ENCODE measurements at places on chromosomes 2 and 18.

DNA sequence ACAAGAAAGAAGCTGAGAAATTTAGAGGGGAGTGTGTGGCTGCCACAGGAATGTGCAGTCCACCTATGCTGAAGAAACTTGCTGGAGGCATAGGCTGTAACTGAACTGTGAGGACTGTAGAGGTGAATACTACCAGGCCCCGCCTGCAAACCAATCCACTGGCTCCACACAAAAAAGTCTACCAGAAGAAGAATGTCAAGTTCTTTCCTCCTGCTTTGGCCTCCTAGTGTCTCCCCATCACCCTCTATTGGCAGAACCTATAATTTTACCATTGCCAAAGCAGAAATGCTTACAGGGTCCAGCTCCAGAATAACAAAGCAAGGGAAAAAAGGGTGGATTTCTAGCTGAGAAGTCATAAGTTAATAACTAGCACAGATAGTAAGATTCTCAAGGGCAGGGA, 5.9 kb upstream of the ATP5MC3 start:
- no peak for DNase-seq

DNA sequence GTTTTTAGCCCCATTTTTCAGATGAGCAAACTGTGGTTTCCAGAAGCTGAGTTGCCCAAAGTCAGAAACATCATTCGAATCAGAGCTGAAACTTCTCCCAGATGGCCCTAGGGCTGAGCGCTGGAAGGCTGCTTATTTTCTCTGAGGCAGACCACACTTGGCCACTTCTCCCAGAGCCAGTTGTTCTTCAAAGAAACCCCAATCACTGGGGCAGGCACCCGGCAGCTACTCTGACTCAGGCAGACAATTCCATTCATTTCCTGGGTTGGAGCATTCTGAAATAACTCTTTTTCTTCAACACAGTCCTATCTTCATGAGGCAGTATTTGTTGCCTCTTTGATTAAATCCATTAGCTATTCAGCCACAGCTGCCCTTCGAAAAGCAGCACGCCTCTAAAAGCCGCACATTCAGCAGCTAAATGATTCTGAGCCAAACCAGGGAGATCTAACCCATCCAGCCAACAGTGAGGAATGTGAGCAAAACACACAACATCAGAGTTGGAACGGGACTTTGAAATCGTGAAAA, 40.9 kb downstream of the LRATD1 start:
- no peak for DNase-seq

DNA sequence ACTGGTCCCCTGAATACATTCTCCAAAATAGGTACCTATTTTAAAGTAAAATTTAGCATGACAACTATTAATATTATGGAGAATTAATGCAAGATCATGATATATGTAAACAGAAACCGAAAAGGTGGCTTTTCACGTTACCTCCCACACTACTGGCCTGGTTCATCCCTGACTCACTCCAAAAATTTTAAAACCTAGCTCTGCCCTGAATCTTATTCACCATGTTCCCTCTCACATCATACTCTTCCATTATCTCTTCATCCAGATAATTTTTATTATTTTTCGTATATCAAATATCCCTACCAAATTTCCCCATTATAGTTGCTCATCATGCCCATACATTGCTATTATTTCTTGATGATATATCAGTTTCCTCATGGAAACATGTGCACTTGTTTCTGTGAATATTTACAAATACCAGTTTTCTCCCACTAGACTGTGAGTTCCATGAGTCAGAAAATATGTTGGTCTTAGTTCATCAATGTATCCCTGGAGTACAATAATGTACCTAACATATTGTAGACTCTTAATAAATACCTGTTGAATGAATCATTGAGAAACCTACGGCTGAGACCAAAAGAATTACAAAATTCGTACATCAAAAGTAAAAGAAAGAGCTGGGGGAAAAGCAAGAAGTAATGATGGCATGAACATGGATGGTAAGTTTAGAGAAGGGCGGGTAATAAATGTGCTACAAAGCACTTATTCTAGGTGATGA, 360.1 kb upstream of the CHAC2 start:
- no peak for DNase-seq

DNA sequence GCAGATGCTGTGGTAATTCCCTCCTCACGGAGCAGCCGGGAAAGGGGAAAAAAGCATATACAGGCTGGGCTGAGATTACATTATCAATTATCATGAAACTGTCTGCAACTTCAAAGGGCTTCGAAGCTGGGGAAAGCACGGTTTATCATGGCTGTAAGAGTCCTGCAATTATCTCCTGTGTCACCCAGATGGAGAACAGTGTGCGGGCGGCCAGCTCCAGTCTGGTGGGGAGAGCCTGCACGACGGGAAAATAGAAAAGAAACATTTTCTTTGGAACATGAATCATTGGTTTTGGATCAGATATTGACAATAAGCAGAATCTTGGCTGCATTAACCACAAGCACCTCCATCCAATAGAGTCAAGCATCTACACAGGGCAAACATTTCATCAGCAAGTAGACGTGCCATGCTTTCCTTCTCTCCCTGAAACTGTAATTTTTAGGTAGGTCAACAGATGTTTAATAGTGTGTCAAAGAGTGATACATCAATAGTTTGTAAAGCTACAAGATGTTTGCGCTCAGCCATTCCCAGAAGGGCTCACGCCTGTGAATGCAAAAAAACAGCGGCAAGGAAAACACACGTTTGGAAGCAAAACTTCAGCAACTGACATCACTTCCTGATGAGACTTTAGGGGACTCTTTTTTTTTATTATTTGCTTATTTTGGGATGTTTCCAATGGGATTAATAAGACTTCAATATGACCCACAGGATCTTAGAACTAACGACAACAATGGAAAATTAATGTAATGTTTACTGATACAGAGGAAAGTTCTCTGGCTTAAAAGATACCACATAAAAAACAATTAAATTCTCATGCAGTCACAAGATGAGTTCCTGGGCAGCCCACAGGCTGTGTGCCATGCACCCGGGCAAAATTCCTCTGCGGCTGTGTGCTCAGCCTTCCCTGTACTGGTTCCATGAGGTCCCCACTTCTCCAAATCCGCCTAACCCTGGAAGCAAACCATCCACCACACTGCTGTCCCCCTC, 111.0 kb upstream of the SALL3 start:
- no peak for DNase-seq

GRCh38 chr2:157971702-157972101, 95.6 kb upstream of the ACVR1 start:
- DNase-seq = no peak

DNA sequence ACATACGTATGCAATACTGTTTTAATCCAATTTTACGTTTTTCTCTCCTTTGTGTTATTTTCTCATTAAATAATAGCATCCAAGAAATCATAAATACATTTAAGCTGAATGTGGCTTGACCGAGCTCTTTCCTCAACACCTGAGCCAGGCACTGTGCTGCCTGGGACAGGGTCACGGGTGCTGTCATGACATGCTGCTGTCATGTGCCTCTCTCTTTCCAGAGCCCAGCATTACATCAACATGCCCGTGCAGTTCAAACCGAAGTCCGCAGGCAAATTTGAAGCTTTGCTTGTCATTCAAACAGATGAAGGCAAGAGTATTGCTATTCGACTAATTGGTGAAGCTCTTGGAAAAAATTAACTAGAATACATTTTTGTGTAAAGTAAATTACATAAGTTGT, 94.1 kb upstream of the LDLRAD4 start:
- no peak for DNase-seq

- DNase-seq = no peak
Measured at GRCh38 chr2:120744817-120745216, 9.1 kb downstream of the GLI2 start.

GRCh38 chr2:197081294-197081693, 154.8 kb upstream of the PGAP1 start:
- no peak for DNase-seq

- peak; percentile 55 for DNase-seq
Measured at GRCh38 chr2:30666266-30666874, 140.9 kb downstream of the CAPN13 start.

- DNase-seq = no peak
Measured at GRCh38 chr2:101610750-101611315, 86.7 kb upstream of the MAP4K4 start.

GRCh38 chr2:201419057-201419635, 32.1 kb downstream of the TRAK2 start:
- DNase-seq = no peak

DNA sequence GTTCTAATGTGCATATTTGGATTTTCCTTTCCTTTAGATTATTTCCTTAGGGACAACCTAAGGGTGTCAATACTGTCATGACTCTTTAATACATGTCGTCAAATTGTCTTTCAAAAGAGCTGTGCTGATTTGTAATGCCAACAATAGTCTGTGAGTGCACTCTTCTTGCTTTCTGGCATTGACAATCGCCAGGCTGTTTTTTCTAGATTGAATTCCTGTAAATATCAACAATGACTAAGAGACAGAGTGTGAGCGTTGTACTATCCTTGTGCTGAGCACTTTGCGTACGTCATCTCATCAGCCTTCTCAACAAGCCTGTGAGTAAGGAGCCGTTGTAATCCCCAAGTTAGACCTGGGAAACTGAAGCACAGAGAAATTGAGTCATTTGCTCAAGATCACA, 96.0 kb downstream of the ACOXL start:
- DNase-seq = no peak

- no peak for DNase-seq
Measured at GRCh38 chr2:152254486-152254885, 78.9 kb upstream of the STAM2 start.

GRCh38 chr2:202149936-202150335, 76.9 kb downstream of the KIAA2012 start:
- no peak for DNase-seq

GRCh38 chr2:82780050-82780449, 1679.0 kb downstream of the SUCLG1 start:
- DNase-seq = no peak

DNA sequence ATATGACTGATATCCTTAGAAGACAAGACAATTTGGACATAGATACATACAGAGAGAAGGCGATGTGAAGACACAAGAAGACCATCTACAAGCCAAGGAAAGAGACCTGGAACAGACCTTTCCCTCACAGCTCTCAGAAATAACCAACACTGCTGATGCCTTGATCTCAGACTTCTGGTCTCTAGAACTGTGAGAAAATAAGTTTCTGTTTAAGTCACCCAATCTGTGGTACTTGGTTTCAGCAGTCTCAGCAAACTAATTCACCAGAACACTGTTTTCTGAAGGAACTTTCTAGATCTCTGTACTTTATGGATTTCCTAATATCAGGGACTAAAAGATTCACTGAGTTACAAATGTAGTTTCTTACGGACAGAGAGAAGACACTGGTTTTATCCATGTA, 58.8 kb downstream of the NAB1 start:
- DNase-seq = no peak

DNA sequence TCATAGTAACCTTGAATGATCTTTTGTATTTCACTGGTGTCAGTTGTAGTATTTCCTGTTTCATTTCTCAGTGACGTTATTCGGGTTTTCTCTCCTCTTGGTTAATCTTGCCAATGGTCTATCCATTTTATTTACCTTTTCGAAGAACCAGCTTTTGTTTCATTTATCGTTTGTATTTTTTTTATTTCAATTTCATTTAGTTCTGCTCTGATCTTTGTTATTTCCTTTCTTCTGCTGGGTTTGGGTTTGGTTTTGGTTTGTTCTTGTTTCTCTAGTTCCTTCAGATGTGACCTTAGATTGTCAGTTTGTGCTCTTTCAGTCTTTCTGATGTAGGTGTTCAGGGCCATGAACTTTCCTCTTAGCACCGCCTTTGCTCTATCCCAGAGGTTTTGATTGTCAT, 36.7 kb downstream of the SP140 start:
- no peak for DNase-seq

GRCh38 chr2:39091543-39091942, 29.3 kb downstream of the SOS1 start:
- DNase-seq = no peak

DNA sequence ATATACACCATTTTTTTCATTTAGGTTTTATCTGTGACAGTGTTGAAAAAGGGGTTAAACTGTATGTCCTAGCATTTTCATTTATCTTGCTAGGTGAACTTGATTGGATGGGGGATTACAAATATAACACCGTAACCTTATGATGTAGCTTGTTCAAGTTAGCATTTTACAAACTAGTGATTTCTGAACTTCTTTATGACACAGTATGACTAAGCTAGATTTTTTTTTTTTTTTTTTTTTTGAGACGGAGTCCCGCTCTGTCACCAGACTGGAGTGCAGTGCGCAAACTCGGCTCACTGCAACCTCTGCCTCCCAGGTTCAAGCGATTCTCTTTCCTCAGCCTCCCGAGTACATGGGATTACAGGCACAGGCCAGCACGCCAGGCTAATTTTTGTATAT, 47.1 kb downstream of the KCMF1 start:
- no peak for DNase-seq

DNA sequence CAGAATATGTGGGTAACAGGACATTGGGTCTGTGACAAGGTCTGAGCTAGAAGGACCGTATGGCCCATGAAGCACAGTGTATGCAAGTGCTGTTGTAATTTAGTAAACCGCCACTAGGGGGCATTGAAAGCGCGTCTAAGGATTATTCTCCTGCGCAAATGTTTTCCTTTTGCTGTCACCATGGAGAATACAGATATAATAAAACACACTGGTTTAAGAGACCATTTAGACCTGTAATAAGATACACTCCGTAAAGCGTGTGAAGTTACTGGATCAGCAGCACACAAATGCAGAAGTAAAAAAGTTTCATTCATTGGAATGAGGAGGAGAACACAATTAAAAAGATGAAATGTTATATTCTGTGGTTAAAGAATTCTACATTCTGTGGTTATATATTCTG, 272.4 kb downstream of the AGAP1 start:
- peak; percentile 89 for DNase-seq

- no peak for DNase-seq
Measured at GRCh38 chr2:32721376-32721775, 93.5 kb downstream of the TTC27 start.

- no peak for DNase-seq
Measured at GRCh38 chr2:2797797-2798196, 466.7 kb upstream of the MYT1L start.

DNA sequence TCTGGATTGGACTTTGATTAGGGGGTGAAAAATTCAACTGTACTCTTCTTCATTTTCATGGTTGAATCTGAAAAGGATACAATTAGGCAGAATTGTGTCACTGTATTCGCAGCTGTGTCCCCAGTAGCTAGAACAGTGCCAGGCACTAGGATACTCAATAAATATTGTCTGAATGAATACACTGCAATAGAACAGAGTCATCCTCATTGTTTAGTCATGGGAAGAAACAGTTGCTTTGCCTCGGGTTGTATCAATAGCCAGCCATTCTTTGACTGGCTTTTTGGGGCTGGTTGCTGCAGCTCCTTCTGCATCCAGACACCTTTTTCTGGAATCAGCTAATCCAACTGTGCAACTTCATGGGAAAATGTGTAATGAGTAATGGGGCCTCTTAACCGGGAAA, 18.1 kb upstream of the DYNC1I2 start:
- no peak for DNase-seq

DNA sequence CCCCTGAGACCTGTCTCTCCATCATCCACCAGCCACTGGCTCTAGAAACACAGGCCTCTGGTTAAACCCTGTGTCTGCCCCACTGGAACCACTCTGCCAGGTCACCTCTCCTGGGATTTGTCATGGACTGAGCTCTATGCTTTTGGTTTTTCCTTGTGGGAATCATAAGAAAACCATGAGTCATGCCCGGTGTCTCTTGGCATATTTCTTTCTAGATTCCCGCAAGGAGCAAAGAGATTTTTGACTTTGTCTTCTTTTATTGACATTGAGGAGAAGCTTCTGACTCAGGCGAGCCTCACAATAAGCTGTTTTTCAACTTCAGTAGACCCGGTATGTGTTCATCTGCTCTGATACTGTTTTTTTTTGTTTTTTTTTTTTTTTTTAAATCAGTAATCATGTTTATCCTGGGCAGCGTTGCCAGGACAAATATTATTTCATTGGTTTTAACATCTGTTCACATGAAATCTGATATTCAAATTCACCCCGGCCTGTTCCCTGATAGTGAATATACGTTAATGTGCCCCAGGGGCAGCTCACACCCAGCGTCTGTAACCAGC, 207.1 kb downstream of the ACKR3 start:
- no peak for DNase-seq
